NCI-H526 (cell line): ENCODE measurements at places on chromosomes 2 and 18.
A peak's percentile ranks its signal among the peaks of the same experiment; 100 is the strongest.

DNA sequence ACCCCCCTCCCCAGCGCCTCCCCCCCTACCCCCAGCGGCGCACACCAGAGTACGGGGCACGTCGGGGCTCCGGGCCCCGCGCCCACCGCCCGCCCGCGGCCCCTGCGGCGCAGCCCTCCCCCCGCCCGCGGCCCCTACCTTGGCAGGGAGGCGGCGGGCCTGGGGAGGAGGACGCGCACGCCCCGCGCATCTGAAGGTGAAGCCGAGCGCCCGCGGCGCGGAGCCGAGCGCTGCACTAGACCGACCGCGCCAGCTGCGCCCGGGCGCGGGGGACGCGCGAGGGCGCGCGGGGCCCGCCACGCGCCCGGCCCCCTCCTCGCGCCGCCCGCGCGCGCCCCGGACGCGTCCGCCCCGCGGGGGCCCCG is at the start of gene ZNF516:
Gene ZNF516, minus strand, starts transcription at position 237 of the 365 bp plus-strand sequence. CDS start 52,188 bp downstream, outside the sequence.
- peak; percentile 61 for DNase-seq

- no peak for DNase-seq
Measured at GRCh38 chr18:8260319-8260718, 348.9 kb upstream of the RAB12 start.

GRCh38 chr2:72827966-72828646 is 2.3 kb upstream of the EXOC6B start:
- no peak for DNase-seq

GRCh38 chr2:134717286-134718022 is 1.3 kb downstream of the TMEM163 start:
- peak; percentile 36 for DNase-seq

- no peak for DNase-seq
Measured at GRCh38 chr18:73023975-73024374, 156.2 kb upstream of the NETO1 start.

- no peak for DNase-seq
Measured at GRCh38 chr18:3599195-3599594, 149.2 kb downstream of the TGIF1 start.

GRCh38 chr2:214077727-214078126 is 333.1 kb upstream of the VWC2L start:
- no peak for DNase-seq

DNA sequence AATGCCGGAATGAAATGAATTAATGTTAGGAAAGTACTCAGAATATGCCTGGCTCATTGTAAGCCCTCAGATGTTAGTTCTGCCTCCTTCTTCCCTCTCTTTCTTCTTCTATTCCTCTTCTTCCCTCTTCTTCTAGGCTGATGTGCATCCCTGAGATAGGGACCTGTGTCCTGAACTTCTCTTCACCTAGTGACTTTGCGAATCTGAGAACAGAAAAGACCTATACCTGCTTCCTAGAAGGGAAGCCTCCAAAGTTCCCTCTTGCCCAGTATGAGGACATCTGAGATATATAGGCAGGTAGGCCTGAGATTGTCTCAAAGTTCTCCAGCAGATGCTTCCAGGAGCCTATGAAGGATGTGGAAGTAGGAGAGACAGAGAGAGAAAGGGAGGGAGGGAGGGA is 8.1 kb upstream of the CYP27A1 start:
- DNase-seq, result no peak

DNA sequence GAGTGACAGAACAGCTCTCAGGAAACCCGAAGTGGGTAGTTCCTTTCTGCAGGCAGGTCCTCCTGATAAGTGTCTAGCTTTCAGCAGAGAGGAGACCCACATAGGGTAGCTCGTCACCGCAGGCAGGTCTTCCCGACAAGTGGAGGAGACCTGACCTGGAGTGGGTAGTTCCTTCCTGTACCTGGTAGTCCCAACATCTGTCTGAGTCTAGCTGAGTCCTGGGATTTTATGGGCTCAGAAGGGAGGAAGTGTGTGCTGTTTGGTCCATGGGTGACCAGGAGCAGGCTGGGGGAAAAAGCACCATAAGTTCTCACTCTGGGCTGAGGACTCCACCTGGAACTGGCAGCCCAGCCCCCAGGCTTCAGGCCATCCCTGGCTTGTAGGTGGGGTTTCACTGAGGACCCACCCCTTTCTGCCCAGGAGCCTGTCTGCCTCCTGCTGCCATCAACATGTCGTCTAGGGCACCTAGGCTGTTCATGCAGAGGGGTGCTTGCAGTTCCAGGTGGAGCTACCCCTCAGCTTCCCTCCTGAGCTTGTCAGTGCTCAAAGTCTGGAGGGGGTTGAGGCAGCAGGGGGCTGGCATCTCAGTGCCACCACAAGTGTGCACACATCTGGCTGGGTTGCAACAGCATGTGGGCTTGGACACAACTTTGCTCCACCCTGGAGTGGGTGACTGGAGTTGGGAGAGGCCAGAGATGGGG is 9.4 kb downstream of the DYSF start:
- DNase-seq, result no peak

GRCh38 chr2:9663008-9663879 is 32.4 kb upstream of the YWHAQ start:
- no peak for DNase-seq

DNA sequence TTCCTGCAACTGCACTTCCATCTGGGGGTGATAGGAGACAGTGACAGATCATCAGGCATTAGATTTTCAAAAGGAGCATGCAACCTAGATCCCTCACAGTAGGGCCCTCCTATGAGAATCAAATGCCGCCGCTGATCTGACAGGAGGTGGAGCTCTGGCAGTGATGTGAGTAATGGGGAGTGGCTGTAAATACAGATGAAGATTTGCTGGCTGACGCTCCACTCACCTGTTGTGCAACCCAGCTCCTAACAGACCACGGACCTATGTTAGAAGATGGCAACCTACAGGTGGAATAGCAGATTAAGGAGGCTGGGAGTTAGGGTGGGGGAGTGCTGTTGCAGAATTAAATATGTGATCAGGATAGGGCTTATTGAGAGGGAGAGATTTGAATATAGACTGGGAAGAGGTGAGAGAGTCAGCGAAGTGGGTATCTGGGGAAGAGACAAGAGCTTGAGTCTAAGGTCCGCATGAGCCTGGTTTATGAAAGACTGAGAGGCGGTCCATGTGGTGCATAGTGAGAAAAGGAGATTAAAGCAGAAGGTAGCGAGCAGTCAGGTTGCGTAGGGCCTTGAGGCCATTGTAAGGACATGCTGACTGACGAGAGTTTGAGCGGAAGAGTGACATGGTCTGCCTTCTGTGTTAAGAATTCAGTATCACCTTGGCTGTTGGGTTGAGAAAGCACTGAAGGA is 31.3 kb upstream of the TOGARAM2 start:
- DNase-seq, result no peak

DNA sequence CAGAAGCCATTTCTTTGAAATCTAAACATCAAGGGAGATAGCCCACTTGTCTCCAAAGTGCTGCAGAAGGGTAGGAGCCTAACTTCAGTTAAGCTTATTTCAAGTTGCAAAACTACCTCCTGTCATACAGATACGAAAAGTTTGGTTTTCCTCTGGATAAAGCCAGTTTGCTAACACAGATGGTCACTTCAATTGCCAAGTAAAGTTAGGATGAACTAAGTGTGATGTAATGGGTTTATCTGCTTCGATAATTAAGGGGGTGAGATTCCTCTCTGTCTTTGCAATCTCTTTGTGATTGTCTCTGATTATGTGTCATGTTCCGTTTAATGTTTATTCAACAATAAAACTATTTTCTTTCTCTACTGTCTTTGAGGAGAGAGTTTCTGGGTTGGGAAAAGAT is 156.4 kb downstream of the SLC39A10 start:
- DNase-seq, result no peak

- DNase-seq, result no peak
Measured at GRCh38 chr18:77632758-77633157, 383.1 kb downstream of the GALR1 start.

DNA sequence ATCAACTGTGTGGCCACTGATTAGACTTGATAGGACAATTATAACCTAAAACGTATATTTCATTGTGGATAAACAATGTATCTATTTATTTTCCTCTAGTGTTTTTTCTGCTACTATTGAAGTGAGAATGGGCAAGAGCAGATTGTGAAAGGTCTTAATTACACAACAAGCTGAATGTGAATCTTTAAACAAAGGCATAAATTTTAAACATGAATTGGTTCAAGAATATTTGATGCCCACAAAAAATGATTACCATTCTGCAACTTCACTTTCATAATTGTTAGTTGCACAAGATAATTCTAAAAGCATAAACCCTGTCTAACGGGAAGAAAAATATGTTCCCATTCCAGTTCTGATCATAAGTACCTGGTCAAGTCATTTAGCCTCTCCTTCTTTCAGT is 285.6 kb downstream of the GULP1 start:
- DNase-seq, result no peak

DNA sequence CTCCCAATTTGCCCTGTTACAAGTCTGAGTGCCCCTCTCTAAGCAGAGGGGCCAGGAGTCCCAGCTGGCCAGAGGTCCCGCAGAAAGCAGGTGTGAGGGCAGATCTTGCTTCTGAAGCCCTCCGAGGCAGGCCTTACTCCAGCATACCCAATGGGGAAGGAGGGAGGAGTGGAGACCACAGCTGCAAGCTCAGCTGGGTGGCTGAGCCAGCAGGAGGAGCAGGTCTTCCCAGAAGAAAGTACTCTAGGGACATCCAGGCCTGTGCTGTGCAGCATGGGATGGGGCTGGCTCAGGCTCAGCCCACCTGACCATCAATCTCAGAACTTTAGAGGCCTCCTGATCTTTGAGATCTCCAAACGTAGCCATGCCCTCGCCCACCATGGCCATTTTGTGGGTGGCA is 31.3 kb downstream of the PLB1 start:
- DNase-seq, result no peak

DNA sequence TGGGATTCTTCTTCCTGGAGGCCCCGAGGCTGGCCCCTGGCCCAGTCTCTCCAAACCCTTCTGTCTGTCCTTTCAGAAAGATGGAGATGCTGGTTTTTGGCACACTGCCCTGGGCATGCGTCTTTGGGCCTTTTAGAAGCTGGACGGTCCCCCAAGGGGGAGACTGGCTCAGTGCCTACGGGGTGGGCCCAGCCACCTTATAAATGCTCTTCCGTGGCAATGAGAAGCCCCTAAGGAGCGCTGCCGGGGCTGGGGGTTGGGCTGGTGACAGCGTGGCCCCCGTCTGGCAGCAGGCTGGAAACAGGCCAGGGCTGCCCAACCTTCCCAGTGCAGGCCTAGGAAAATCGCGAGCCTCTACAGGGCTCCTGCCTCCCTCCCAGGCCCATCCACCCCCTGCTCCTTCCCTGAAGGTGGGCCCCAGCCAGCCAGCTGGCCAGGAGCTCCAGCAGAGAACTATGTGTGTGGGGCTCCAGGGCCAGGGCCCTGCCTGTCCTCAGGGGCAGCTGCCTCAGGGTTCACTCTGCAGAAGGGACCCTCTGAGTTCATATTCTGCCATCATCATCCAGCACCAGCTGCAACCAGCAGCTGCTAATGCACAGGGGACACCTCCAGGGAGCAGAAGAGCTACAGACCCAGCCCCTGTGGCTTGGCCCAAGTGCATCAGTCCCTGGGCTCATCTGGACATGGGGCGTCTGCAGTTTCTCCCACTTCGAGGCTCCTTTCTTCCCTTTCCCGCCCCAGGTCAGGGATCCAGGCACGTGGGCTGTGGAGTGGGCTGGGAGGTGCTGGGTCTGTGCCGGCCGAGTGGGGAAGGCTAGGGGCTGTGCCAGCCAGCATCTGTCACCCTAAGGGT is 107.6 kb upstream of the OTOS start:
- DNase-seq, result no peak

DNA sequence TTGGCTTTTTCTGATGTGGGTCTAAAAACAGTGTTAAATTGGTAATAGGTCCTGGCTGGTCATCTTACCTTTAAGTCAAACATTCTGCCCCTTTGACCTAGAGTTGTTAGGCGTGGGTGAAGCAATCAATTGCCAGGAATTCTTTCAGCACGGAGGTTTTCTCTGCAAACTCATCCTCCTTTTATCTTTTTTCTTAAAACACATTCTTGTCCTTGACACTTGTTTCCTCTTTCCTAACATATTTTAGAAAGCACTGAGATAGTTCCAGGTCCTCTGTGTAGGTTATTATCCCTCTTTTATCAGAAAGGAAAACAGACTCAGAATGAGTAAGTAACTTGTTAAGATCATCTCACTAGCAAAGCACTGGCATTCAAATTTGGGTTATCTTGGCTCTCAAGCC is 18.6 kb upstream of the AP1S3 start:
- DNase-seq, result no peak

DNA sequence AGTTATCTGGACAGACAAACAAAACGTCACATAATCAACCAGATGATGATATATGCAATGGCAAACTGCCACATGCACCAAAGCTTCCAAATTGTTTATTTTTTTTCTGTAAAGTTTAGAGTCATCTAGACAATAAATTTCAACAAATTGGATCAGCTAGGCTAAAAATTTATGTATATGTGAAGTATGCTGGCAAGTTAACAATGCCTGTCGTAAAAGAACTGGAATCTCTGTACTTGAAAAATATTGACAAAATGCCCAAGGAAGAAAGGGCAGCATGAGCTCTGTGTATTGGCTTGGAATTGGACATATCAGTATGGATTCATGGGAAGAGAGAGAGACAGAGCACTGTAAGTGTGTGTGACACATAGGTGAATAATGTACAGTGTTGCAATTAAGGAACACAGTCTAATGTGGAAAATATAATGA is 309.8 kb downstream of the ERBB4 start:
- DNase-seq, result no peak

DNA sequence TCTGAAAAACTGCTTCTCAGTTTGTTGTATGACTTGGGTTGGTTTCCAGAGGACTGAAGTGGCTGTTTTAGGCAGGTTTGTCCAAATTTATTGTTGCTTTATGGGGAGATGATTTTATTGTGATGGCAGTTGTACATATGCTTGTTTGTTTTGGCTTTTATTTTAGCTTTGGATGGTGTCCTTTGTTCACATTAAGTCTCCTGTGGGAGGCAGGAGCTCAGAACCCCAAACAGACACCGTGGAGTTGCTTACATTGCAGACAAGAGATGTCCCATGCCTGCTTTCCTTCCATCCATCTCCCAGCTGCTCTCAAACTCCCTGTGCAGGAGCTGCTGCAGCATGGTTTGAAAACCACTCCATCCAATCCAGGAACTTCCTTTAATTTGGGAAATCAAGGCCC is 414.7 kb downstream of the LPIN1 start:
- DNase-seq, result no peak

- no peak for DNase-seq
Measured at GRCh38 chr2:85792783-85793441, 39.1 kb downstream of the ATOH8 start.

DNA sequence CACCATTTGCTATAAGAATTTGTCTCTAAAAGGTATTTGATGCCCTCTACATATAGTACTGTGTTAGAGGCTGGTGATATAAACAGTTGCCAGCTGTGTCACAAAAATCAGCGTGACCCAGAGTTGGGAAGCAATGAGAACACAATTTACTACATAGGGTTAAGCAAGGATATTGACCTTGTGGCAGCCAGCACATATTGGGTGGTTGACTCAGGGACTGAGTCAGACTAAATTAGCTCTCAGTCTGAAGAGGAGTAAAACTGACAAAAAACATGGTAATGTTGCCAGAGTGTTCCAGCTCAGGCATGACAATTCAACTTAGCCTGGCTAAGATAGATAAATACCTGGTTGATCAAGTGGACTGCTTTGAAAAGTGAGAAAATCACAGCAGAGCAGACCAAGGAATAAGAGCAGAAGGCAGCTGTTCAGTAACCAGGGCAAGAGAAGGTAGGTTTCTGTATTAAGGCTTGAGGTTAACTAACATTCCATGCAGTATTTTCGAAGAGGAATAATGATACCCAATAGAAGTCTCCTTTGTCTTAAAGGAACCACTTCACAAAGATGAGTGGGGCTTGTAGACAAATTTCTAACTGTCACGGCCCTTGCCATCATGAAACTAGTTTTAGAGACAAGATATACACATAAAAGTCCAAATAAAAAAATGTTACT is 108.2 kb upstream of the ERBB4 start:
- no peak for DNase-seq
